Large intestine (tissue), 12 donors: ENCODE measurements at places on chromosomes 13 and 19. TPM values are rescaled to one million over a fixed set of nuclear protein-coding genes. Genes with fewer than 3 reads are reported as not detected.

DNA sequence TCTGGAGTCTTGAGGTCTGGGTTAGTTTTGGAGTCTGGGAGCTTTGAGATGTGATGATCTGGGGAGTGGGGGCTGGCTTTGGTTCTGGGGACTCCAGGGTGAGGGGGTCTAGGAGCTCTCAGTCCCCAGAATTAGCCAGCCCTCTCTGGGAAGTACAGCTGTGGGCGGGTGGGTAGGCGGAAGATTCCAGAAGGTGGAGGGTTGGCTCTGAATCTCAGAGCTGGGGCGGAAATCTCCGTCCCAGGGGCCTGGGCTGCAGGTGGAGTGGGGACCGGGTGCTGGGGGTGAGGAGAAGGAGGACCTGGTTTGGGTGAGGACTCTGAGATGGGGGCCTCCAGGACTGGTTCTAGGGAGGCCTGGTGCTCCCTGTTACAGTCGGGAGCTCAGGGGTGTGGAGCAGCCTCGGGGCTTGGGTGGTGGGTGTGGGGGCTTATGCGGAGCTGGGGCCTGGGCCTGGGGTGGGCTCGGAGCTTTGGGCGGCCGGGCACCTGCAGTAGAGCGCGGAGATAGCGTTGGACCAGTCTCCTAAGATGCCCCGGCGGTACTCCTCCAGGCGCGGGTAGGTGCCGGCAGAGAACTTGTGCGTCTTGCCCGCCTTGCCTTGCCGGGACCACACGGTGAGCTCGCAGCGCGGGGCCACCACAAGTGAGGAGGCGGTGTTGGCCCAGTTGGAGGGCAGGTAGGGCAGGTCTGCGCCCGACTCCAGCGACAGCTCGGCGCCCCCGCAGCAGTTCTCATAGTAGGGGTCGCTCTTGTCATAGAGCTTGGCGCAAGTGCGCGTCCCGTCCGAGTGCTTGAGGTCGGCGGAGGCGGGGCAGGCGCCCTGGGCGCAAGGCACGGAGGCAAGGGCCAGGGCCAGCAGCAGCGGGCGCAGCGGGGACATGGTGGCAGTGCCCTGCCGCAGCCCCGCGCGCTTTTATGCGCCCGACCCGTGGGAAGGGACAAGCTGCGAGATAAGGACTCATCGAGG is at the start of gene SYCN:
SYCN (minus strand) TSS at position 892 of the 970 bp plus-strand sequence; CDS start at position 883, 9 bp downstream.
- DNase-seq: no peak

GRCh38 chr19:45346449-45346848 is 5.9 kb downstream of the KLC3 start:
- no peak for DNase-seq

- peak; percentile 77 for DNase-seq
These were observed 20.5 kb downstream of the CARS2 start for GRCh38 chr13:110685305-110686020.

ZNF730 gene
- polyA plus RNA-seq: 1.8 TPM

NKPD1 gene
- polyA plus RNA-seq: 0.15 TPM
